ENCODE measurements at places on chromosomes 16 and 17.

DNA sequence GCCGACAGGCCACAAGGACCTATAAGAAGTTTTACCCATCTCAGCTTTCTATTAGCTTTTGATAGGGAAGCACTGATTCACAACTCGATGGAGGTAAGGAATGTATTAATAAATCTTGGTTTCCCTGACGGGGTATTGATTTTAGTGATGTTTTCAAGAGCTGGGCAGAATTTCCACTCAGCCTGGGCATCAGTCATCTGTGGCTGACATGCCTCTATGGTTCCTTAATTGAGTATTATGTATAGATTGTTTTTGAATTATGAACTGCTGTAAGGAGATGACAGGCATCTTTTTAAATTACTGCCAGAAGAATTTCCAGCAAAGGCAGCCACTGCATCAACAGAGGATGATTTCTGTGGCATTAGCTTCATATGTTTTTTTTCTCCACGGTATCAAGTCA is 128.6 kb downstream of the CPPED1 start:
- no peak for DNase-seq

- DNase-seq: no peak
Observed at GRCh38 chr17:14261406-14261805, 24.7 kb upstream of the CDRT15 start.

DNA sequence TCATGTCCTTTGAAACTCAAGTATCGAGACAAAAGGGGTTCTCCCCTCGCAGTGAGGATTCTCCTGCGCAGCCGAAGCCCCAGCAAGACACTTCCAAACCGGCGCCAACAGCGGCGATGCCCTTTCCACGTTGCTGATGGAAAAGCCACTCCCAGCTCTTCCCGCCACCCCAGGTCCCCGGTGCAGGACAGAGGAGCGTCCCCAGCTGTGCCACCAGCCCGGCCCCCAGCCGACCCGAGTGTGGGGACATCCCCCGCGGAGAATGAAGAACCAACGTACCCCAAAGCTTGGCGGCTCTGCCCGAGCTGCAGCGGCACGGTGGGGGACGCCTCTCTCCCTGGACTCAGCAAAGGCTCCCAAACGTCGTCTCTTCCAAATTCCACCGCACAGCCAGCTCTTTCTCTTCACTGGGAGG is 573 bp downstream of the CHST6 start:
- no peak for DNase-seq

- DNase-seq: no peak
Observed at GRCh38 chr16:50986453-50986852, 164.6 kb downstream of the SALL1 start.

- DNase-seq: peak; percentile 50
Observed at GRCh38 chr17:17859909-17860765, 23.4 kb upstream of the SREBF1 start.

- peak; percentile 53 for DNase-seq
Observed at GRCh38 chr17:48612854-48613691, 2.0 kb downstream of the HOXB8 start.

DNA sequence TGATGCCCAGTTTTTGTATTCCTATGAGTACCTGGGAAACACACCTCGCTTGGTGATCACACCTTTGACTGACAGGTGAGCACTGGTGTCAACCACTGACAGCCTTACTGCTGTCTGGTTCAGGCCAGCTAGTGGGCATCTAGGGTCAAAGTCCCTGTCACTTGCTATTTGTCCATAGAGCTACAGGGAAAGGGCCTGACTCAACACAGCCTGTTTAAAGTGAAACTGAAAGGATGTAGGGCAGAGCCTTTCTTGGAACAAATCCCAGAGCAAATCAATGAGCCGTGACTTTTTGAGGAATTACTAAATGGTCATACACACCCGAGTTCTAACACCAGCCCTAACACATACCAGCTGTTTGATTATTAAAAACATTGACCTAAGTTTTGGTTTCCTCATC is 106.8 kb downstream of the DNAH9 start:
- no peak for DNase-seq

DNA sequence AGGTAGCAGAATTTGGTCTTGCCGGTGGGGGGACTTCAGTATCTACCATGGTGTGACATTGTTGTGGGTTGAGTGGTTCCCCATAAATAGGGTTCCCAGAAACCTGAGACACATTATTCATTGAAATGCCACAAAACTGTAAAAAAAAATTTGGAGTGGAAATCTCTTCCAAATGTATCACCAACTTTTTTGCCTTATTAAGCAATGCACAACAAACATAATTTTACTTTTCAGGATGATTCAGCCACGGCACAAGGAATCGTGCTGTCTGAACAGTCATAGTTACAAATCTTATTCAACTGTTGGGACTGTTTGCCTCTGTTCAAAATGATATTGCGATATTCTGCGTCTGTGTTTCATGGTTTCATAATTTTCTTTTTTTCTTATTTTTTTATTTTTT is 181.2 kb downstream of the NTN1 start:
- no peak for DNase-seq

GRCh38 chr17:2591040-2591640 is 2.3 kb upstream of the PAFAH1B1 start:
- DNase-seq: no peak

DNA sequence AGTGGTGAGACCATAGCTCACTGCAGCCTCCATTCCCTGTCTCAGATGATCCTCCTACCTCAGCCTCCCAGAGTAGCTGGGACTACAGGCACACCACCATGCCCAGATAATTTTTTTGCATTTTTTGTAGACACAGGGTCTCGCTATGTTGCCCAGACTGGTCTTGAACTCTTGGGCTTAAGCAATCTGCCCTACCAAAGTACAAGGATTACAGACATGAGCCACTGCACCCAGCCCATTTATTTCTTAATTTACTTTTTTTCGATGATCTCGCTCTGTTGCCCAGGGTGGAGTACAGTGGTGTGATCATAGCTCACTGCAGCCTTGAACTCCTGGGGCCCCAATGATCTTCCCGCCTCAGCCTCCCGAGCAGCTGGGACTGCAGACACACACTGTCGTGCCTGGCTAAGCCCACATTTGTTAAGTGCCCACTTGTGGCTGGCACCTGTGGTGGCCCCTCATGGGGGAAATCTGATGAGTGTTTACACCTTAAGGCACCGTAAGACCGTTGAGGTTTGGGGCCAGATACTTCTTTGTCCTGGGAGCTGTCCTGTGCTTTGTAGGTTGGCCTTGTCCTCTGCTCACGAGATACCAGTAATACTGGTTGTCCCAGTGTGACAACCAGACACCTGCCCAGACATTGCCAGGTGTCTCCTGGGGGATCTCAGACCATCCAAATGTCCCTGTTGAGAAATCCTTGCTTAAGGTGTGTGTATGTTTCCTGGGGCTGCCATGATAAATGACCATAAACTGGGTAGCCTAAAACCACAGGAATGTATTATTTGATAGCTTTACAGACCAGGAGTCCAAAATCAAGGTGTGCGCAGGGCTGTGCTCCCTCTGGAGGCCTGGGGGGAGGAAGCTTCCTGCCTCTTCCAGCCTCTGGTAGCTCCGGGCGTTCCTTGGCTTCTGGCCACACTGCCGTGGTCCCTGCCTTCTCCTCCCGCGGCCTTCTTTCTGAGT is 141.4 kb upstream of the GSE1 start:
- no peak for DNase-seq

- DNase-seq: no peak
Observed at GRCh38 chr17:21012736-21013135, 30.1 kb downstream of the USP22 start.

DNA sequence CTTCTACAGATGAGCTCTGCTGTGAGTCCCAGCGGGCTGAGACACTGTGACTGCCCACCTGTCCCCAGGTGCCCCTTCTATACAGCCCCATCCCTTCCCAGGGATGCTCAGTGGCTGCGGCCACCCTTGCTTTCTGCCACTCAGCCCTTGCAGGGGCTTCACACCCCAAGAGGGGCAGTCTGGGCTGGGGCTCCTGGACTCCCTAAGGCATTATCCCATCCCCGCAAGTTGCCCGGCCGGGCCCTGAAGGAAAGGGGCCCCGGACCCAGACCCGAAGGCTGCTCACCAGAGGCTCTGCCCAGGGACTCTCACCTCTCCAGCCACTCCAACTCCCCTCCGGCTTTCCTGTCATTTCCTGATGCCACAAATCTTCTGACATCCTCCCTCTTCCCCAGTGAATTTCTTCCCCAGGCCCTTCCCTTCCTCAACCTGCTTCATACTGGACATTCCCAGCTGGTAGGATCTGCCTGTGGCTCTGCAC is 88.5 kb upstream of the TOB1 start:
- DNase-seq: no peak

GRCh38 chr17:413016-413350 is 60.4 kb upstream of the RPH3AL start:
- DNase-seq: no peak

GRCh38 chr16:63978240-63978639 is 1143.6 kb downstream of the CDH11 start:
- no peak for DNase-seq

GRCh38 chr16:29678691-29679267 is at the start of gene QPRT:
TSS of gene QPRT (plus strand) at chr16:29679180. CDS start at chr16:29679198, 18 bp downstream.
- DNase-seq: peak; percentile 45

DNA sequence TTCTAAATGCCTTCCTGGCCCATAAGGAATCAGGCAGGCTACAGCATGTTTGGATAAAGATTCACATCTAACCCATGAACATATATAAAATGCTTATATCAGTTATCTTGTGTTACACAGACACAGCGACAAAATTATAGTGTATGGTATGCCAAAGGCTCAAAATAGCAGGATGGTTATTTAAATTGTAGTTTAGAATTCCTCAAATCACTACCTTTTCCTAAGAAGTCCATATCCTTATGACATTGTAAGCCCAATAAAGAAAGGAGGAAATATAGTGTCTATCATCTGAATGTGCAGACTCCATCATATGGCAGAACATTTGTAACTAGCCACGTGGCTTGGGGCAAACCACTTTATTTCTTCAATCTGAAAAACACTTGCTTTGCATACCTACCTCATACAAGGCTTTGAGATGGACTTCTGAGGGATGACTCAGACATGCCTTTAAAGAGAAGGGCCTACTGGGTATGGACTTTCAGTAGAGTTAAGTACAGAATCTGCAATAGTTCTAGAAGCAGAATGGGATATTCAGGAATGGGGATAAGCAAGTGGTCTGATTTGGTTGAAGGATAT is 12.1 kb upstream of the DHX8 start:
- DNase-seq: peak; percentile 13

DNA sequence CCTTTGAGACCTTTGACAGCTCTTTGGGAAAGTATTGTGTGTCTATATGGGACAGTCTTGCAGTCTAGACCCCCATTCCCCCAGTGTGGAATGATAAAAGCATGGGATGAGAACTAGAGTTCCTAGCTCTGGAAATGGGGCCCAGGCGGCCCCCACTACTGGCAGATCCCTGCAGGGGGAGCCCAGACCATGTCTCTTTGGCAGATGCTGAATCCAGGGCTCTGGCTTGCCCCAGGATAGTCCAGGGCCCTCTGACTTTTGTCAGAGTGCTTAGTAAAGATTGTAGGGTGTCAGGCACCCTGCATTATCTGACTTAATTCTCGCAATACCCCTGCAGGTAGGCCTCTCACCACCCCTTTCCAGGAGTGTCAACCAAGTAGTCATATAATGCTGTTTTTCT is 8.3 kb downstream of the ALKBH5 start:
- no peak for DNase-seq

DNA sequence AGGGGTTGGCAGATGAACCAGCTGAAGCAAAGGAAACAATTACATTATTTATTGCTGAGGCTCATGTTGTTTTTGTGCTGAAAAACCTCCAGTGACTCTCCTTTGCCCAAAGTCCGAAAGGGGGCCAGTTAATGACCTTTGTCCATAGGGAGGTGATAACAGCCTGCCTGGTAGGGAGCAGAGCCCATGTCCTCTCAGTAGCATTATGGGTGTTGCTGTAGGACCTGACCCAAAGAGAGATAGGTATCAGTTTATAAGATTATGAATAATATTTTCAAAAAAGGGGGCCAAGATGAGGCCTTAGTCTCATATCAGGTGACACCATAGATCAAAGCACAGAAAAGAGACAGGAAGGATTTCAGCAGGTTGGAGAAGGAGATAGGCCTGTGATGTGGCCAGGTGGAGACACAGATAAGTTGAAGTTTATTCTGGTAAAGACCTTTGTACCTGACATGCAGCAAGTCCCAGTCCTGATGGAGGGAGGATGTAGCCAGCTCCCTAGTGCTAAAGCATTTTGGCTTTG is 55.1 kb downstream of the CENPV start:
- no peak for DNase-seq

DNA sequence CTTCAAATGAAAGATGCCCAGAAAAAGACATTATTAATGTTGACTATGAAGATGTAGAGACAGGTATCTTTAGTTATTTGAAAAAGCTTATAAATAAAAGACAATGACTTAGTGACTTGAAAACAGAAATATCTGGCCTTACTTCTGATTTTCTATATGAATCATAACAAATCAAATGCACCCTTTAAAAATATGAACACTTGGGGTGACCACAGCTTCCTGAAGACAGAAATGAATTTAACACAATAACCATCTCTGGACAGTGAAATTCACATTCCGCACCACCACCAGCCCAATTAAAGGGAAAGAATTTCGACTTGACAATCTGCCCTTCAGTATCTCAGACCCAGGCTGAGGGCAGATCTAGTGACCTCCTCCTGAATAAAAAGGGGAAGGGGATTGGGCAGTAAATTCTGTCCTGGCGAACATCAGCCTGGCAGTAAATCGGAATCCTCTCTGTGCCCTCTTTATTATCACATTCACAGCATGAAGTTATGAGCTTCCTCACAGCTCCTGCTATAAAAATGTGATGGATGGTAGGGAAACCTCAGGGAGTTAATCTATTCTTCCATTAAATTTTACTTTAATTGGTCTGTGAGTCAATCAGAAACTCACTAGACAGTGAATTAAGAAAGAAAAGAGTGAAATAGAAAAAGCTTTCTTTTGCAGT is 131.5 kb downstream of the SNX11 start:
- no peak for DNase-seq

DNA sequence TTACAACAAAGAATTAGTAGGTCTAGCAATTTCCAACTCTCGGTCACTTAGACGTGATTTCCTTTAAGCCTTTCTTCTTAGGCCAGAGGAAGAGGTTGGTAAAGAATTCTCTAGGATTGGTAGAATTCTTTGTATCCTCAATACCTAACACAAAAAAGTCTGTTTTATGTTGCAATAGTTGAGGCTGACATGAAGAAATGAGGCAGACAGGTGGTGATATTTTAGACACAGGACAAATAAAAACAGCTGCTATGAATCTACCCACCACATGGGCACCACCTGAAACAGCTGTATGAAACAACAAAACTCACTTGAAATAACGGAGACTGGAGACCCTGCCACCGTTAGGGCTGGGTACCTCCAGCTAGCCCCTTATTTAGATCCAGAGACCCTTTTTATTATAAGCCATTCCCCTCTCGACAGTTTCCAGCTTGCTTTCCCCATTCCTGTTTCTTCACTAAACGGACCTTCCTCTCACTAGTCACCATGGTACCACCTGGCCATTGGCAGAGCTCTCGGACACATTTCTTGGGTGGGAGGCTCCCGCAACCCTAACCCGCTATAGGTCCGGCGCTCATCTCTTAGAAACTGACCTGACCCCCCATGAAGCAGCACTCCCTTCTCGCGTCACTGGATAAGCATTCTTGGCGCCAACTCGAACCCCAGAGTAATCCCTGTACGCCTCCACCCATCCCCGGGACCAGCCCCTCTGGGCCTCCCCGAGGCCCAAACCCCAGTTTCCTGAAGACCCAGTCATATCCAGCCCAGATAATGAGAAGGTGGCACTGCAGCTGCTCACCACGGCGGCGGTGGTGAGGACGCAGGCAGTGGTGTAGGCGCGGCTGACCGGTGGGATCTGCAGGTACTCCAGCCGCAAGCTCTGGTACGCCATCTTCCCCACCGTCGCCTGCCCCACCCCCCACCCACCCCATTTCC is at the start of gene DERL2:
Gene DERL2, minus strand, starts transcription at position 909 of the 936 bp plus-strand sequence. Its CDS starts 17 bp downstream, at position 892.
- peak; percentile 25 for DNase-seq

Data from astrocyte of the spinal cord (primary cell).